ENCODE measurements at places on chromosomes 1 and 21.

- DNase-seq = no peak
These were observed 46.3 kb upstream of the TARBP1 start for GRCh38 chr1:234525099-234525799.

GRCh38 chr1:160127865-160128523, 12.4 kb downstream of the ATP1A2 start:
- no peak for DNase-seq

DNA sequence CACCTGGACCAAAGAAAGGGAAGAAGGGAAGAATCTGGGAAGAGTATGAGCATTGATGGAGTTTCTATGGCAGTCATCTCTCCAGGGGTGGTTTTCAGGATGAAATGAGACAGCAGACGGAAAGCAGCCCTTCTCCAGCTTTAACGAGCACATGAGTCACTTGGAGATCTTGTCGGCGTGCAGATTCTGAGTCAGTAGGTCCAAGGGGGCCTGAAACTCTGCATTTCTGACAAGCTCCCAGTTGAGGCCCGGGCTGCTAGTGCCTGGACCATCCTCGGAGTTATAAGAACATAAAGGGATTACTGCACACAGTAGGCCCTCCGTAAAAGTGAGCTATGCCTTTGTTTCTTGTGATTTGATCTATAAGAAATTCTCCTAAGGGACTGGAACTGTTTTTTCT, 17.6 kb downstream of the HSPG2 start:
- no peak for DNase-seq

- DNase-seq = no peak
These were observed 27.9 kb upstream of the MYOC start for GRCh38 chr1:171680339-171680738.

- no peak for DNase-seq
These were observed 109.8 kb downstream of the OMA1 start for GRCh38 chr1:58436615-58437297.

GRCh38 chr21:42555756-42556438, 42.2 kb downstream of the SLC37A1 start:
- peak; percentile 9 for DNase-seq

DNA sequence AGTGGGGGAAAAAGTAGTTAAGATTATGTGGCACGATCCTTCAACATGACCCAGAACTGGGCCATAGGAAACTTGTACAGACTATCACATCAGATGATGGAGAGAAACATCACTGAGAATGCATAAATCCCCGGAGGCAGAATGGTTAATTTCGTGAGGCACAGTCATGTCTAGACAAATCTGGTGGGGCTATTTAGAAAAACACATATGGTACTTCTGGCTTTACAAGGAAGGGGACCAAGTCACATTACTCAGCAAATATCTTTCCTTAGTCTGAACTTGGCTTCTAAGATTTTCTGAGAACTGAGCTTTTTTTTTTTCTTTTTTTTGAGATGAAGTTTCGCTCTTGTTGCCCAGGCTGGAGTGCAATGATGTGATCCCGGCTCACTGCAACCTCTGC, 9.2 kb upstream of the UQCRHL start:
- DNase-seq = no peak

GRCh38 chr1:2232916-2233438, 4.9 kb downstream of the SKI start:
- DNase-seq = peak; percentile 54

- DNase-seq = no peak
These were observed 113.7 kb upstream of the RRP15 start for GRCh38 chr1:218171302-218171893.

- peak; percentile 85 for DNase-seq
These were observed 44.9 kb downstream of the C1orf198 start for GRCh38 chr1:230823426-230823825.

GRCh38 chr1:42934541-42935312, 23.9 kb downstream of the SLC2A1 start:
- DNase-seq = no peak

DNA sequence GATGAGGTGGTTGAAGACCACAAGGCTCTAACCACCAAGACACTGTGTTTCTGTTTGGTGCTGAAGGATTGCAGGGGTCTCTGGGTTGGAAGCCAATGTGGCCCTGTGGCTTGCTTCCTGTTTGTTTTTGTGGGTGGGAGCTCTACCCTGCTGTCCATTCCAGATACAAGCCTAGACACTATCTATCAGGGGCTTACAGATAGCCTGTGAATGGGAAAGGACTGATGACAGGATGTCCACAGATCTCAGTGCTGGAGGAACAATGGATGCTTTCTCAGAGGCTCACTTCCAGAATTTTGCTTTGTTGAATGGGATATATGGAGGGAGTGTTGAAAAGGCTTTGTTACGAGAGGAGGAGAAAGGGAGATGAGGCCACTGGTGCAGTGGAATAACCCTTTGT, 69.7 kb downstream of the NOS1AP start:
- DNase-seq = no peak
